Activated CD8-positive, alpha-beta memory T cell treated with anti-CD3 and anti-CD28 coated beads for 4 hours (primary cell): ENCODE measurements at places on chromosomes 5 and 9.

GRCh38 chr9:20302197-20302596 is 320.1 kb downstream of the MLLT3 start:
- DNase-seq, result no peak

DNA sequence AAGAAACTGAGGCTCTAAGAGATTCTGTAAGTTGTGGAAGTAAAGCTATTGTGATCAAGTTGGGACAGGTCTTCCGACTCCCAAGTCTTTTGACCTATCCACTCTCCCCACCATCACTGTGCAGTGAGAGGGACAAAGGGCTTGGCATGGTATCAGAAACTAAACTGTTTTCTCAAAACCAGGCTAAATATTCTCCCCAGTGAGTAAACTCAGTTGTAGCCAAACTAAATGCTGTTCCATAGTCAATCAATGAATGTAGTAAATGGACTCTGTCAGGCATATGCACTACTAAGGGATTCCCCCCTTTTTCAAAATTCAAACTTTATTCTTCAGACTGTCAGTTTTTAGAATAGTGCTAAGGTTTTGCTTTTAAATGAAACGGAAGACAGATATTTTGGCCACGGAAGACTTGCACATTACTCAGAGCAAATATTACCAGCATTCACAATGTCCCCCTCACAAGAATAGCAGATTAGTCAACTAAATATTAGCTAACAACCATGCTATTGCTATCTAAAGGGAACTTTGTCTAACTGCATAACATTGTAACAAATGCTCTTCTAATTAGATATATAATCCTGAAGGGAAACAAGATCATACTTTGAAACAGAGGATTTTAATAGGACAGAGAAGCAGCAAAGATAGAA is 7.1 kb downstream of the PRKAA1 start:
- DNase-seq, result no peak

DNA sequence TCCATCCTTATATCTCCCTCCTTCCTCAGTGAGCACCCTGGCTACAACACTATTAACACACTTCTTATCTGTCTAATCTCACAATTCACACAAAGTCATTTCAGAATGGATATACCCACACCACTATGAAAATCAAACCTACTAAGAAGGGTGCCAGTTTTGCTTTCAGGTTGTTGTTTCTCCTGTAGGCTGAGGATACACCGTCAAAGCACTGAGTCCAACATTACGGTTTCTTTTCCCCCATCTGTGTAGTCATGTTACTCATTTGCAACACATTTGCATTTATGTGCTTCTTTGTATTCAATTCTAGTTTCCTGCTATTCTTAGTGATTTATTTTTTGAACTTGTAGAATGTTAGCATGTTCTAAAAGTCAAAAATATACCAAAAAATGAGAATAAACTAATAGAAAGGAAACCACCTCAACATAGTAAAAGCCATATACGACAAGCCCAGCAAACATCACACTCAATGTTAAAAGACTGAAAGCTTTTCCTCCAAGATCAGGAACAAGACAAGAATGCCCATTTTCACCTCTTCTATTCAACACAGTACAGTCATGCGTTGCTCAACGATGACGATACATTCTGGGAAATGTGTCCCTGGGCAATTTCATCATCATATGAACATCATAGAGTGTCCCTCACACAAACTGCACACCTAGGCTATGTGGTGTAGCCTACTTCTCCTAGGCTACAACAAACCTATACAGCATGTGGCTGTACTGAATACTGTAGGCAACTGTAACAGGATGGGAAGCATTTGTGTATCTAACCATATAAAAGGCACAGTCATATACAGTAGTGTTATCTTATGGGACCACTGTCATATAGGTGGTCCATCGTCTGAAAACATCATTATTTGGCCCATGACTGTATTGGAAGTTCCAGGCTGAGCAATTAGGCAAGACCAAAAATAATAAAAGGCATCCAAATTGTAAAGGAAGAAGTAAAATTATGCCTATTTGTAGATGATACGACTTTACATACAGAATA is 6.3 kb downstream of the ROR2 start:
- DNase-seq, result no peak

- no peak for DNase-seq
Measured at GRCh38 chr5:140356853-140357725, 2.9 kb upstream of the SLC4A9 start.

DNA sequence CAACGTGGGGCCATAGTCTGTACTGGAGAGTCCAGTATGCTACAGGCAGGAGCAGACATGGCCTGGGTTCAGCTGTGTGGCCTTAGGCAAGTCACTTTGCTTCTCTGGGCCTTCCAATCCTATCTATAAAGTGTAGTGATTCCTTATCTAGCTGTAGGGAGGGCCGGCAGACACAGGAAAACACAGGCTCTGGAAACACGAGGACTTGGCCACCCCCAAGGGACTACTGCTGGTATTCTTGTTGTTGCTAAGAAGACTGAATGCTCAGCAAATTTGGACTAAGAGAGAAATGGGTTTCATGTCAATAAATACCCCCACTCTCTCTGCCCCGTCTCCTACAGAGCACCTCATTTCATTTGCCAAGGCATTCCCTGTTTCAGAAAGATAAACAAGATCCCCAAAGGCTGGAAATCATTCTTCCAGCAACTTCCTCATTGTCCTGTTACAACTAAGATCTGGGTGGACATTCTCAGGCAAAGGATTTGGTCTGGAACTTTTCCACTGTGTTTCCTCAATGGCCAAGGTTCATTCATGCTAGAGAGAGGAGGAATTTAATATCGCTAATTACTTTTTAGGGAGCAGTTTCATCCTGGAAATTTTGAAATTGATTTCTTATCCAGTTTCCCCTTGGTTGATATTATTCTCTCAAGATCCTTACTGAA is 105.8 kb downstream of the GABBR2 start:
- no peak for DNase-seq

DNA sequence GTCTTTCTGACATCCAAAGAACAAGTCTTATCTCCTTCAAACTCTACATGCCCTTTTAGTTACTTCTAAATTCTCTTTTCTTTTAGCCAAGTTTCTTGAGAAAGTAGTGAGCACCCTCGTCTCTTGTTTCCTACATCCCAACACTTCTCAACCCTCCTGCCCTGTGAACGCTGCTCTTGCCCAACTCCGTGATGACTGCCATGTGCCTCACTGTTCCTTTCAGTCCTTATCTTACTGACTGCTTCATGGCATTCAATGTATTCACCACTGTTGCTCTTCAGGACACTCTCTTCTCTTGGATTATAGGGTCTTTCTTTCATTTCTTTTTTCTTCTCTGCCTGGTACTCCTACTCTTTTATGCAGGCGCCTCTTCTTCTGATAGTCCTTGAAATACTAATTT is 14.8 kb downstream of the C9 start:
- no peak for DNase-seq

DNA sequence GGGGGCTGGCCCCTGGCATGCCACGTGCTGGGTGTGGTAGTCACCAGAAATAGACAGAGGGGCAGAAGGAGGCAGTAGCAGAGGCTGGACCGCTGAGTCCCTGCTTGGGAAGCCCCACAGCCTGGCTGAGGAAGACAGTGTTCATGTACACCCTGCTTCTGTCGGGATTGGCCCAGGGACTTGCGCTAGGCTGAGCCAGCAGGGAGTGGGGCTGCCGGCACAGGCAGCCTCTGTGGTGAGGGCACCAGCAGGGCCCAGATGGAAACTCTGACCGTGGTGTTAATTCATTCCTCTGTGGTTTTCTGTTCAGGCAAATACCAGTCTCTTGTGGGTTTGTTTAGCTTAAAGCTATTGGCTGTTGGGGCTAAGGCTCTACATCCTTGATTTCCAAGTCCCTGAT is 108.6 kb upstream of the RAD23B start:
- no peak for DNase-seq

DNA sequence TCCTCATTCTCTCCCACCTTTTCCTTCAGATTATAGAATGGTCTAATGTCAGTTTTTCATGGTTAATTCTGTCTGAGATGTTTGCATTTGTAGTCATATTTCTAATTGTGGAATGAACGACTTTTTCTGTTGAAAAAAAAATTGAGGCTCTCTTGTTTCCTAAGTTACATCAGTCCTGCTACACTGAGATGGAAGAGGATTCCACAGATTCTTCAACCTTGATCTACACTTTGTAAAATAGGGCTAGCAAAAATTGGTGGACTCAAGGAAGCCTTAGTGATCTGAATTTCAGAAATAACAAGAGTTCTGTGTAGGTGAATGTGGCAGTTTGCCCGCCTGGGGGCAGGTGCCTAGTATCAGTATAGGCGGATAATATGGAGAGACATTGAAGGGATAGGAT is 51.9 kb downstream of the ERBIN start:
- no peak for DNase-seq

DNA sequence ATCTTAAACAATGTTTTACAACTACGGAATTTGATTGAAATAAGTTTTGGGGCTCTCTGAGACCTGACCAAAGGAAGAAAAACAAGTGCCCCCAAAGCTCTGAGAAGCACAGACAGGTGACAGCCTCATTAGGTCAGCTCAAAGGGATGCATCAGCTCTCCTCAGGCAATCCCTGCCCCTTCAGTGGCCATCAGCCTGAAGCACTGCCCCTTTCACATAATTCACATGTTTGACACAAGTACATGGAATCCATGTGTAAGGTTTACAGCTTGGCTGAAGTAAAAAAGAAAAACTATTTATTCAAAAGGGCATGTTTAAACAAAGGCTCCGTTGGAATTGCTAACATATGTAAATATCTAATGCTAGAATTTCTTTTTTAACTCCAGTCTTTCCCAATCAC is 56.3 kb downstream of the TSSK1B start:
- DNase-seq, result no peak

DNA sequence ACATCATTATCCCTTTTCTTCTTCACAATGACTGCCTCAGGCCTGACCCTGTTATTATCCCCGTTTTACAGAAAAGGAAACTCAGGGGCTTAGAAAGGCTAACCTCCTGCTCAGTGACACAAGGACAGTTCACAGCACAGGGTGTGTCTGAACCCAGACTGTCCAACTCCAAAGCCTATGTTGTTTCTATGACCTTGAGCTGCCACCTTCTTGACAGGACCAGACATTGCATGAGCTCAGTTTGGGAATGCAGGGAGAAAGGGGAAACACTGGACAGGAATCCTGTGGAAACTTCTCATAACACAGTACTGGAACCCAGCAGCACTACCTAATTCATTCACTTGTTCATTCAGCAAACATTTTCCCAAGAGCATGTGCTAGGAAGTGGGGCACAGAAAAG is 472.8 kb downstream of the CDK5RAP2 start:
- no peak for DNase-seq

GRCh38 chr9:24602693-24603352 is 57.1 kb upstream of the IZUMO3 start:
- DNase-seq, result no peak

GRCh38 chr5:133423618-133424282 is 188.6 kb downstream of the FSTL4 start:
- peak; percentile 18 for DNase-seq

GRCh38 chr5:175484322-175484721 is 6.0 kb downstream of the SFXN1 start:
- DNase-seq, result no peak

- DNase-seq, result no peak
Measured at GRCh38 chr5:142527664-142528295, 158.1 kb downstream of the FGF1 start.

DNA sequence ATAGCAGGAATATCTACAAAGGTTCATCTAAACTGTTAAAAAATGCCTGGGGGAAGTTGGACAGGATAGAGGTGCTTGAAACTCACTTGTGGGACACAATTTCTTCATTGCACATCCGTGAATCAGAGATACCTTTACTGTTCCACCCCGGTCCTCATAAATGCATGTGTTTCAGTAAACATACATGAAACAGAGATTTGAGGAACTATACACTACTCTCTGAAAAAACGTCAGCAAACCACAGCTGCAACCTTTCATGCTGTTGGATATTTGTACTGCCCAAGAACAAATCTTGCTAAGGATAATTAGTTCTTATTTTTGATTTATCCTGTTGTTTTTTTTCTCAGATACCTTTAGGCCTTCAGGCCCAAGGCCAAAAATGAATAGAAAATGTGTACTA is 337.3 kb downstream of the KDM4C start:
- DNase-seq, result no peak

- DNase-seq, result no peak
Measured at GRCh38 chr5:61330341-61330844, 1.7 kb upstream of the ZSWIM6 start.

GRCh38 chr5:93741136-93741811 is at the start of gene POU5F2:
TSS of gene POU5F2 (minus strand) at chr5:93741600. CDS start at chr5:93741563, 37 bp downstream.
- no peak for DNase-seq

DNA sequence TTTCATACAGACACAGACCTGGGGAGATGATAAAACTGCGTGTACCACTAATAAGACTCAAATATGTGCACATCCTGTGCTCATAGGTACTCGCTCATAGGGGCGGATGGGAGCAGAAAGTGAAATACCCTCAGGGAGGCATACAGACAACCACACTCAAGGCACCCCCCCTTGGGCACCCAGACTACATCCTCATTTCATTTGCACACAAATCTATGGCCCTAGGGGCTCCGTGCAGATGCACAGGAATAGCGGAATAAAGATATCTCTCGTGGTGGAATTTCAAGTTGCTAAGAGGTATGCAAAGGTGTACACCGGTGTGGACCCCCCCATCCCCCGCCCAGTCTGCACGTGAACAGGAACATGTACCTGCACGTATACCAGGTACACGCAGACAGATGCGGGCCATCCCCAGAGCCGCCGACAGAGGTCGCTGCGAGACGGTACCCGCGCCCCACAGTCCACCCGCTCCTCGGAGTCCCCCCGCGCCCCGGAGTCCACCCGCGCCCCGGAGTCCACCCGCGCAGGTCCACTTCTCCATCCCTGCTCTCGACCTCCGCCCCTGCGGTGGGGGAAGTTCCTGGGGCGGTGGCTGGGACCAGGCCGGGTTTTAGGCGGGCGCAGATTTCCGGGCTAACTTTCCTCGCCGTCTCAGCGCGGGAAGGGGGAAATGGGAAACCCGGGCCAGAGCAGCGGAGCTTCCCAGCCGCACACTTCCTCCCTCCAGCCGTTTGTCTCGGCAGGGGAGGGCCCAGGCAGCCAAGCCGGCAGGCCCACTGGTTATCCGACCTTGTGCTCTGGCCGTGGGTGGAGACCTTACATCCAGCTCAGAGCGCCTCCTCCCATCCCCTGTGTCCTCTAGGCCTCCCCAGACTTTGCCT is 1.0 kb upstream of the IL12B start:
- peak; percentile 51 for DNase-seq

- DNase-seq, result no peak
Measured at GRCh38 chr5:145913701-145914100, 22.7 kb upstream of the SH3RF2 start.

DNA sequence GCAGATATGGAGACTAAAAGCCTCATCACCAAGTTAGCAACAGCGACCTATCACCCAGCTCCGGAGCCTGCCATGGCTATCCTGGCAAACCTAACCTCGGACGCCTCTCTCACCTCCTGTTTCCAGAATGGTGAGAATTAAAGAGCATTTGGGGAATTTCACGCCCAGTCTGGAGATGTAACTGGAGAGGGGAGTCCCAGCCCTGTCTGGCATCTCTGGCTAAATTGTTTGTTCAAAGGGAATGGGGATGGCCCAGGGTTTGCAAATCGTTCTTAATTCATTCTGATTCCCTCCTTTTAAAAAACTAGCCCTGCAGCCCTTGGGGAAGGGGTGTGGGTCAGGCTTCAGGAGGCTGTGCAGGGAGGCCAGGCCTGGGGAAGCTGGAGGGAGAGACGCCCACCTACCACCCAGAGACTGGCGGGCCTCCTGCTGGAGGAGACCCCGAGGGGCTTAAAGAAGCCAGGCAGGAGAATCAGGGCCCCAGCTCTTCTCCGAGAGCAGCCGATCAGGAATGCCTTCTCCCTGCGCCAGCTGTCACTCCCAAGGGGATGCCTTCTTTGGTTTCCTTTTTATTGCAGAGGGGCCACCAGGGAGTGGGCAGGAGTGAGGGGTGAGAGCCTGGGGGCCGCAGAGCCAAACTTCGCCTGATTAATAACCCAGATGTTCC is 964 bp upstream of the COL5A1 start:
- DNase-seq, result no peak

- DNase-seq, result no peak
Measured at GRCh38 chr9:8961186-8961851, 1161.7 kb upstream of the DMAC1 start.
